ENCODE measurements at places on chromosomes 6 and 20.
A peak's percentile ranks its signal among the peaks of the same experiment; 100 is the strongest.

DNA sequence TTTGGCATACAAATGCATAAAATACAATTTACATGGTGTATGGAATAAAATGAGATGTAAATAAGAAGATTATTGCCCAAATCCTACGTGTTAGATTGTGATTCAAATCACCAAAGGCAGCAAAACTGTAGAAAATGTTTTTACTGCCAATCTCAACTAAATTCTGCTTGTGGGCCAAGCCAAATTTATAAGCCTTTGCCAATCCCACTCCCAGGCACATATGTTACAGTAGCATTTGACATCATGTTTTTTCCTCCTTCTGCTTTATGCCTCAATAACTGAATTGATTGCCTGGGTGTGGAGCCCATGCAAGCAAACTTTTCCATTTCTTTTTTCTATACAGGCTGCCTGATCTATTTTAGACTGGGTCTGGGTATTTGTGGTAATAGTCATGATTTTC lies 36.3 kb upstream of the LRRC1 start:
- no peak for DNase-seq

GRCh38 chr6:149889326-149889725 lies 8.6 kb downstream of the RAET1E start:
- DNase-seq = no peak

DNA sequence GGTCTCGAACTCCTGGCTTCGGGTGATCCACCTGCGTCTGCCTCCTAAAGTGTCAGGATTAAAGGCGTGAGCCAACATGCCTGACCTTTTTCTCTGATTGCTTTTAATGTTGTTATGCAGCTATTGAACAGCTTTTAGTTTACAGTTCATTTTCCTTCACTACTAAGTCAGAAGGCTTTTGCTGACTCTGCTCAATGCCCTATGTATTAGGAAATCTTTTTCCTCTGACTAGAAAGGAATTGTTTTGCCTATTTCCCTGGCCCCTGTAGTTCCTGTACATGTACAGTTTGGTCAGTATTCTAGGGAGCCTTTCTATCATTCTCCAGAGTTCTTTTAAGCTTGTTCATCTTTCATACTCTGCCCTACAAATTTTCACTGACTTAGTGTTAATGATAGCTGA lies 280.2 kb downstream of the CDKAL1 start:
- no peak for DNase-seq

DNA sequence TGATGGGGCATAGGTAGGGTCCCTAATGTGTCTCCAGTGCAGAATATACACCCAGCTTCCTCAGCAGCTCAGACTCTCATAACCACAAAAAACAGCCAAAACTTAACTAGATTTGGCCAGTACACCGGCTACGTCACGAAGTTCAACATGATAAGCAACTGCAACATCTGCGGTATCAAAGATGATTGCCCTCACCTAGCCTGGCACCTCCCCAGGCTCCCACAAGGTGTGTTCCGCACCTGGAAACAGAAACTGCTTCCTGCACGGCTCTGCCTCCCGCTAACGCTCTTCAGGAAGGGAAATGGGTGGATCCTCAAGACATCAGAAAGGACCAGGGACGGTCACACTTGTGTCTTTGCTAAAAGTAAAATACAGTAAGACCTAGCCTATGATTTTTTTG lies 9.5 kb downstream of the TXNDC5 start:
- DNase-seq = no peak

- DNase-seq = no peak
Observed at GRCh38 chr6:64325093-64325492, 689.5 kb downstream of the PHF3 start.

- DNase-seq = no peak
Observed at GRCh38 chr6:52283111-52283510, 1.4 kb downstream of the MCM3 start.

GRCh38 chr6:81075974-81076373 lies 676.5 kb downstream of the TENT5A start:
- no peak for DNase-seq

DNA sequence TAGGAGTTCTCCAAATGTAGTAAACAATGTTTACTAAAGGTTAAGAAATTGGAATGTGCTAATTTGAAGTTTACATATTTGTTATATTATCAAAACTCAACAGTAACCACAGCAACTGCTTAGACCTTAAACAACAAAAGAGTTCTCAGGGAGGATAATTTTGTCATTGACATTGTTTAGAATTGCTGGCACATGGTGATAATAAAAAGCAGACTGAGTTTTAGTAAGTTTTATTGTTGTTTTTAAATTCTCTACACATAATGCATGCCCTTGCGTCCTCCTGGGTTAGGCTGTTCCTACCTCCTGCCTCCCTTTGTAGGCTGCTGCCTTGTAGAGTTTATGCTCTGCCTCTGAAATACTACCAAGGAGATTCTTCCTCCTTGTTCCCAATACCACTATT lies 28.7 kb downstream of the LAMA4 start:
- DNase-seq = no peak

GRCh38 chr20:51318058-51318949 lies 224.2 kb downstream of the NFATC2 start:
- DNase-seq = no peak

DNA sequence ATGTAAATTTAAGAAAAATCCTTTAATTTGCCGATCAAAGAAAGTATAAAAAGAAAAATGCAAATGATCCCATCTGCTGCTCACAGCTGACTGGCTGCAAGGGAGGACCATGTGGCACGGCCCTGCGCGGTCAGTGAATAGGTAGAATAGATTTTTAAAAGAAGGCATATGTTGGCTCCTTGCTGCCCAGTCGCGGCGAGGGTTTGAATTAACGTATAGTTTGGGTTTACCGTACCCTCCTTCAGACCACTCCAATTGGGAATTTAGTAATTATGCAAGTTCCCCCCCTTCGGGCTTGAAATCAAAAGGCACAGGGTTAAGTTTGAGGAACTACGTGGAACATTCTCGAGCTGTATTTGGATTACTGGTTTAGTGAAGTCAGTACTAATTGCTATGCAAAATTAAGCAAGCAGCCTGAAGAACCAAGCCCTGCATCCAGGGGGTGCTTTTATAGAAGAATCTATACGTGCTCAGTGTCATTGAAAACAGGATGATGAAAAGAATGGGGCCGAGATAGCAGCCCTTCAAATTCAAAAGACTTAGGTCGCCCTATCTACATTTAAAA lies 1.1 kb upstream of the BEND3 start:
- no peak for DNase-seq

DNA sequence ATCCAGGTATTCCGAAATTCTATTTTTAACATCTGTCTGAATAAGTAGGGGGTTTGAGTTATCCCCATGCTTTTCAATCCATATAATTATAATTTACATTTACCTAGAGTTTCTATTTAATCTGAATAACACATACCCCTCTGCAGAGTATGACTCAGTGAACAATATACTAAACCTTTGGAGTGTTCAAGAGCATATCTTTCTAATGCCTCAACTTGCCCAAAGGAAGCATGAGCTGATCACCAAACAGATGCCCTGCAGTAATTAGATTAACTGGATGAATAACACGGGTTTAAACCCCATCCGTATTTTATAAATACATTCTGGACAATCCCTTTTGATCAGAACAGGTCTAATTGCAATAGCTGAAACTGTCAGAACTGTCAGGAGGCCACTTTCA lies 897.1 kb downstream of the TFAP2A start:
- no peak for DNase-seq

DNA sequence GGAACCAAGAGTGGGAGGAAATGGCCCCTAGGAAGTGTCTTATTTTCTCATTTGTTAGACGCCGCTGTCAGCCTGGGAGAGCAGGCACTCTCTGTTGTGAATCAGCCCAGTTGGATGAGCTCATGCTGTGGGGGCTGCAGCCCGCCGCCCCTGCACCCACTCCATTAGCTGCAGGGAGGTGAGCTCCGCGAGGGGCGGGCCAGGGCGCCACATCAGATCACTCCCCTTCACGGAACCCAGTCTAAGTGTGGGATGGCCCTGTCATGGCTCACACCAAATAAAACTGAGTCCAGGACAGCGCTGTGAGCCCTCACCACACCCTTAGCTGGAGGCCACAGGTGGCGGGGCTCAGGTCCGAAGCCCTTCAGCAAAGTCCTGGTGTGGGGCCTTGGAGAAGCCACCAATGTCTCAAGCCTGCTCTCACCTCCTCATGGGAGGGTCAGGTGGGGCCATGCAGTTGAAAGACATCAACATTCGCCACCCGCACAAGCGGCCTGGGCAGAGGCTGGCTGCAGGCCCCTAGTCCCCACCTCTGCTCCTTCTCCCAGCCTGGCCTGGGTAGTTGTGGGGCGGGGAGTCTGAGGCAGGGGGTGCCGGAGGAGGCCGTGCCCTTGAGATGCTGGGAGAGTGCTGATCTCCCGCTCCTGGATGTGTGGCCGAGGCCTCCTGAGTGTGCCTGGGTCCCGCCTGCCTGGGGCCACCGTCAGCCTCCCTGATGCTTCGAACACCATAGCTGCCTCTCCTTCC lies 66.2 kb upstream of the SLCO4A1 start:
- DNase-seq = no peak

GRCh38 chr6:159467473-159468041 lies 225.5 kb downstream of the SOD2 start:
- no peak for DNase-seq

GRCh38 chr6:136962661-136963060 lies 40.6 kb downstream of the SLC35D3 start:
- no peak for DNase-seq

- DNase-seq = no peak
Observed at GRCh38 chr20:16476032-16476431, 97.2 kb downstream of the KIF16B start.

DNA sequence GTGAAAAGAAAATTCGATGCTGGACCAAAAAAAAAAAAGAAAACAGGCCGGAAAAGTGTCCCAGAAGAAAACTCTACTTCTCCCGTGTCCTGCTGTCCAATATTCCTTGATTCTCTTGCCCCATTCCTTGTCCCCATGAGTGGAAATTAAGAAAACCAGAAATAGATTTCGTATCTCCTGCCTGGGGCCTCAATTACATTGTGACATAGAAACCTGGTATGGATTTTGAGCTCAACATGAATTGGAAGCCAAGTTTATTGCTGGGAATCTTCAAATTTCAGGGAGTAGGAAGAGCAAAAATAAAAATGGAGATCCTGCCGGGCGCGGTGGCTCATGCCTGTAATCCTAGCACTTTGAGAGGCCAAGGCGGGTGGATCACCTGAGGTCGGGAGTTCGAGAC lies 11.9 kb downstream of the ISM1 start:
- DNase-seq = no peak

- no peak for DNase-seq
Observed at GRCh38 chr20:50405235-50405914, 104.8 kb upstream of the PTPN1 start.

- DNase-seq = no peak
Observed at GRCh38 chr6:44190715-44191114, 26.0 kb upstream of the MYMX start.

GRCh38 chr6:168293636-168294530 lies 25.7 kb downstream of the DACT2 start:
- DNase-seq = peak; percentile 56

DNA sequence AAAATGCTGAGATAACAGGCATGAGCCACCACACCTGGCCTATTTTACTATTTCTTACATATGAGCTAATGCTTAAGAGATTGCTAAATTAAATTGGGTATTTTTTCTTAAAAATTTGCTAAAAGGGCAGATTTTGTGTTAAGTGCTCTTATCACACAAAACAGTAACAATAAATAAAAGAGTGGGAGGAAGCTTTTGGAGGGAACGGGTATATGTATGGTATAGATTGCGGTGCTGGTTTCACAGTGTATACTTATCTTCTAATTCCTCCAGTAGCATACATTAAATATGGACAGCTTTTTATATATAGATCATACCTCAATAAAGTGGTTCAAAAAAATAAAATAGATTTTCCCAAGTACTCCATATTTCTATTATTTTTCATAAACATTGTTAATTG lies 39.4 kb upstream of the FABP7 start:
- DNase-seq = no peak

DNA sequence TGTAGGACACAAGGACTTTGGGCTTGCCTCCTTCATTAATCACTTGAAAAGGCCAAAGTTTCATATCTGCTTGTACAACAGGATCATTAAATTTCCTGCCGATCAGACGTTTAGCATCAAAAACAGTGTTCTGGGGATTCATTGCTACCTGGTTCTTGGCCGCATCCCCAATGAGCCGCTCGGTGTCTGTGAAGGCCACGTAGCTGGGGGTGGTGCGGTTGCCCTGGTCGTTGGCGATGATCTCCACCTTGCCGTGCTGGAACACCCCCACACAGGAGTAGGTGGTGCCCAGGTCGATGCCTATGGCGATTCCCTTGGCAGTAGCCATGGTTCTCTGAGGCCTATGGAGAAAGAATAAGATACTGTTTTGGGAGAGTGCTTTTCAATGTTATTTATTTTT lies 3.4 kb downstream of the HSPA1L start:
- no peak for DNase-seq

- no peak for DNase-seq
Observed at GRCh38 chr6:11865680-11866300, 87.2 kb upstream of the ADTRP start.

Measured in chondrocyte (in vitro differentiated cells).